ENCODE measurements at places on chromosomes 1 and 21.
A peak's percentile ranks its signal among the peaks of the same experiment; 100 is the strongest.

- no peak for DNase-seq
Observed at GRCh38 chr1:40954626-40955025, 24.9 kb upstream of the CTPS1 start.

- no peak for DNase-seq
Observed at GRCh38 chr1:208219659-208220282, 24.4 kb downstream of the PLXNA2 start.

GRCh38 chr21:44454747-44455523, at the start of gene LRRC3:
TSS of gene LRRC3 (plus strand) at chr21:44455510. CDS start at chr21:44456645, 1,135 bp downstream.
- peak; percentile 83 for DNase-seq

DNA sequence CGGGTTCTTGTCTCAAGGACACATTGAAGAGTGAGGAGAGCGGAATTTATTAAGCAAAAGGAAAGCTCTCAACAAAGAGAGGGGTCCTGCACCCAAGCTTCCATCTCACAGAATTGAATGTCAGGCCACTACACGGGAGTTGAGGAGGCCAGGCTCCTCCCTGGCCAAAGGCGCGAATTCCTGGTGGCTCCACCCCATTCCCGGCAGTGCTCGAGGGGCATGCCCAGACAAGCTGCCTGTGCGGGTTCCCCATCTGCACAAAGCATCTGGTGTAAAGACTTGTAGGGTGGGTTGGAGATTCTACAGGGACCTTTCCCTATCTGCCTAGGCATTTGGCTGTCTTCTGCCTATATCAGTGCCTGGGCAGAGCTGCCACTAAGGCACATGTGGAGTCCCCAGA, 648.5 kb upstream of the PKN2 start:
- DNase-seq: no peak

DNA sequence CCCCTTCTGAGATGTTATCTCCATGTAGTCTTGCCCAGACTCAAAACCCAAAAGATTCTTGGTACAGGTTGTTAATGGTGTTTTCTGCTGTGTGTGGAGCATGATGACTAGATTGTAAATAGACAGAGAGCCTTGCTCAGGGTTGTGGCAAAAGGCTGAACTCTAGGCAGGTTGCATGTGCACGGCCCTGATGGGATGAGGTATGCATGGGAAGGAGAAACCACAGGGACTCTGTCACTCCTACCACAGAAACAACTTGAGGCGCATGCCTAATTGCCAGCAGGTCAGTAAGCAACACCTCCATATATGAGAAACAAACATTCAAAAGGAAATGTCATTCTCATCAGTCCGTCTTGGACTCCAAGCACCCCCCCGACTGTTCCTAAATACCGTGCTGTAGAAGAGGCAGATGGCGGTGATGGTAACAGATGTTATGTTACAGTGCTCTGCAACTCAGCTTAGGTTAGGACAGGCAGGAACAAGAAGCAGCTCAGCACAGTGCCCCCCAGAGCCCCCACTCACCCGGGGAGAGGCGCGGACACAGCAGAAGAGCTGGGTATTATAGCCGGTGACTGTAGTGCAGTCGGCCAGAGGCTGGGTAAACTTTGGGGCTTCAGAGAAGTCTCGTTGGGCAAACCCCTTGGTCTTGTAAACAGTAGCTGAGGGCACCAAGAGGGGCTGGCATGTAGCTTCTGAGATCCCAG, 10.9 kb downstream of the MYBPHL start:
- DNase-seq: no peak

DNA sequence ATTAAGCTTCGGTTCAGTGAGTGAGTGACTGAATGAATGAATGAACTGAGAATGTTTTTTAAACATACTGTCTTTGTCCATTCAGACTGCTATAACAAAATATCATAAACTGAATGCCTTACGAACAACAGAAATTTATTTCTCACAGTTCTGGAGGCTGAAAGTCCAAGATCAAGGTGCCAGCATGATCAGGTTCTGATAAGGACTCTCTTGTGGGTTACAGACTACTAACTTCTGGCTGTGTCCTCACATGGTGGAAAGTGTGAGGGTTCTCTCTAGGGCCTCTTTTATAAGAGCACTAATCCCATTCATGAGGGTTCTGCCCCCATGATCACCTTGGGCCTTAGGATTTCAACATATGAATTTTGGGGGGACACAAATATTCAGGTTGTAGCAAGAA, 7.1 kb upstream of the DUSP10 start:
- no peak for DNase-seq

- no peak for DNase-seq
Observed at GRCh38 chr1:236176337-236177336, 34.3 kb downstream of the GPR137B start.

DNA sequence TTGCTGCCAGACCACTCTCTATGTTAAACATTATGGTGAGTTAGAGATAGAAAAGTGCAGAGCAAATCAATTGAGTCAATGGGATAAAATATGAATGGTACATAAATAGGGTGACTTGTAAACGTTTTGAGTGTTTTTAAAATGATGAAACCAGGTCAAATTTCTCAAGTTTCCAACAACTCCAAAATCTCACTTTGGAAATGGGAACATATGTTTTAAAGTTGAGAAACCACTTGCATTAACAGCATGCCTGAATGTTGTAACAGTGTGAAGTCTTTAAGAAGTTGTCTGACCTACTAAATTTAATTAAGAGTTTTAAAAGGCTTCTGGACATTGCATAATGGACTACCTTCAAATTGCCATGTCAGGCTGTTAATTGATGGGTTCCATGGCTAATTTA, 33.6 kb upstream of the RAVER2 start:
- no peak for DNase-seq

DNA sequence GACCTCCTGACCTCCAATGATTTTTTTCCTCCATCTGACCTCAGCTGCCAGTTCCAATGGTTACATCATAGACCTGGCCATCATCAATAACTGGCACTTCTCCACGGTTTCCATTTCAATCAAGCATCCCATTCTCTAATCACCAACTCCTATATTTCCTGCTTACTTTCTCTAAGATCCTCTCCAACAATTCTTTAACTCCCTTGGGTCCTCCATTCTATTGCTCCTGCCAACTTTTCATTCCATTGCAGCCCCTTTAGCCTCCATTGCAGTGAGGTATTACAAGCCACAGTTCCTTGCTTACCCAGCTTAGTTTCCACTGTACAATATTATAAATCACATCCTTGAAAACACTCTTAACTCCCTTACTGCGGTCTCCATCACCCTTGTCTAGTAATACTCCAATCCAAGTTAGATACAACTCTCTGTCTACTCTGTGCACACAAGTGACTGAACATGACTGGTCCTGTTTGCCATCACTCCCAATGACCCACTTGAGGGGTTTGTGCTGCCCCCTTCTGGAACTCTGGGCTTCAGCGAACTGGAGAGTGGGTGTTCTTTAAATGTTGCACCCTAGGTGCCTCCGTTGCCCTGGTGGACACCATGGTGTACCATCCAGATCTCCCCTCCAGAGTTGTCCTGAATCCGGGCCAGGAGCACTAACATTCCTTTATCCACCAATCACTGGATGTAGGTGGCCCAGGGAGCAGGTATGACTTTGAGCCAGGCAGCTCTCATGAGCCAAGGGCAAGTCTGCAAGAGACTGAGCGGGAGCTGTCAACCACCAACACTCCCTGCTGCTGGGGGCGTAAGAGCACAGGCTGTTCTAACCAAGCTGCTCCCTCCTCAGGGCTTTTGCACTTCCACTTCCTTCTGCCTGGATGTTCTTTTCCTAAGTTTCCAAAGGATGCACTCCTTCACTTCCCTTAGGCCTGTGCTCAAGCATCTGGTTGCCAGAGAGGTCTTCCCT, 3.7 kb upstream of the FNDC7 start:
- no peak for DNase-seq

- no peak for DNase-seq
Observed at GRCh38 chr1:89203166-89203565, 4.4 kb upstream of the GBP4 start.

GRCh38 chr1:59526240-59526639, 229.3 kb downstream of the FGGY start:
- DNase-seq: no peak

- peak; percentile 70 for DNase-seq
Observed at GRCh38 chr1:211830328-211831142, at the start of gene LPGAT1. TSS of gene LPGAT1 (minus strand) at chr1:211830763. CDS start at chr1:211829296, 1,467 bp downstream.

- DNase-seq: no peak
Observed at GRCh38 chr1:160795951-160796383, at the start of gene LY9. TSS of gene LY9 (plus strand) at chr1:160796174. CDS start at chr1:160796188, 14 bp downstream.

DNA sequence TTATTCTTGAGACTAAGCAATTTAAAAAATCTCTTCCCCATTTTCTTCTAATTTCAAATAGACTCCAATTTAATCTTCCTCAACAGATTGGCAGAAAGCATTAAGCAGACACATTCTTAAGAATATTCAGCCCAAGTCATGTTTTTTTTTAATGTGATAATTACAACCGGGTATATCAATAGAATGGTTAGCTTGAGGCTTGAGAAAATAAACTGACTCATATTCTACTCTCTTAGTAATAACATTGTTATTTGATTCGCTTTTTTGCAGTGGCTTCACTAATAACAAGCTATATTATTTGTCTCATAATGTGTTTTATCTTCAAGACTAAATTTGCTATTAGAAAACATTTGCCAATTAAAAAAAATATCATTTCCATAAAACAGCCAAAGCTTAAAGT, 488.6 kb upstream of the RGS18 start:
- no peak for DNase-seq

GRCh38 chr1:110003747-110004428, 19.3 kb downstream of the AHCYL1 start:
- DNase-seq: no peak

- DNase-seq: no peak
Observed at GRCh38 chr21:37098751-37099150, 25.7 kb downstream of the TTC3 start.

DNA sequence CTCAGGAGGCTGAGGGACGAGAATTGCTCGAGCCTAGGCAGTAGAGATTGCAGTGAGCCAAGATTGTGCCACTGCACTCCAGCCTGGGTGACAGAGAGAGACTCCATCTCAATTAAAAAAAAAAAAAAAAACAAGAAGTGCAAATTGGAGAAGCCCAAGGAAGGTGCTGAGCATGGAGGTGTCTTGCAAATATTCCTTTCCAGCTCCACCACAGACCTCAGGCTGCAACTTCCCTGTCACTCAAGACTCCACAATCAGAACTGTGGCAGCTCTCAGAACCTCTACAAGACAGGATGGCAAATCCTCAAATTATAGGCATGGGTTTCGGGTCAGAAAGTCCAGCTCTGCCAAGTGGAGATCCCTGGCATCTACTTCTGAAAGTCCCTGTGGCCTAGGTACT, 104.4 kb upstream of the TIAM1 start:
- no peak for DNase-seq

GRCh38 chr21:7952648-7953047, 2568.7 kb upstream of the TPTE start:
- DNase-seq: no peak

DNA sequence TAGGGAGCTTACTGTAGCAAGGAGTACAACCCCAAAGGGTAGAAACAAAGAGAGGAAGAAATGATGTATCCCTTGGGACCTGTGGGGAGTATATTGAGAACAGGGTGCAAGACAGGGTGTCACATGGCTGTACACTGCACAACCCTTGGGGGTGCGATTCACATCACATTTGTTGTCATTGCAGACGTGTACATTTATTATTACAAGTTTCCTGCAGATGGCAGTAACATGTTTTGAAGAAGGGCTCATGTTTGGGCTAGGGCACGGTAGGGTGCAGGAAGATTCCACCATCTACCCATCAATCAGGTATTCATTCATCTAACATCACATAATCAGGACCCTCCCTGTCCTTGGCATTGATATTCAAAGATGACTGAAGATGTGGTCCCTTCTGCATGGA, 62.5 kb downstream of the NDUFS5 start:
- no peak for DNase-seq

DNA sequence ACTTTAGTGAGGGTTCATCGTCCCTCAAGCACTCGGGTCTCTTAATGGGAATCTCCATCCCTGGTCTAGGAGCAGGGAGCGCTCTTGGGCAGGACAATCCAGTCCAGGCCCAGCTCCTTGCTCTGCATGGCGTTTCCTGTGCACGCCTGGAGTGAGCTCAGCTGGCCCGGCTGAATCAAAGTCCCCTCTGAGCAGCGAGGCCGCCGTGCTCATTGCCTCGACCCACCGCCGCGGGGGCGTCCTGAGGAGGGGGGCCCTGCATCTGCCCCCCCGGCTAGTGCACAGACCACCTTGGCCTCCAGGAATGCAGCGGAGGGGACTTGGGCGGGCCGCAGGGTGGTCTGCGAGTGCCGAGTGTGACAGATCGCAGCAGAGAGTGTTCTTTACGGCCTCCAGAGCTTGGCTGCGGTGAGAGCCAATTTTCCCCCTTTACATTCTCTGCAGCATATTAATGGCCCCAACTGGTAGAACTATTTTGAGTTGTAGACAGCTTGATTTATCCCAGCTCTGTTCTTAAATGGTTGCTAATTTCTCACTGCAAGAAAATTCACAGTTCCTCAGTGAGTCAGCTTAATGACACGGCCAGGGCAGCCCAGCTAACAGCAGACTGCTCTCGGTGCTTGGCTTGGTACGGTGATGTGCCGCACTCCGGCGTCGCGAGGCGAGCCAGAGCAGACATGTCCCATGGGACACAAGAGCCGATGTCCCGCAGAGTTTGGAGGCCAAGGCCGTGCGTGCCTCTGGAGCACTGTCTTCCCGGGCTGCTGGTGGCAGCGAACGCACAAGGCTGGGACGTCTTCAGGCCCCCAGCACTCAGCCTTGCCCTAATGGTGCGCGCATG, 39.8 kb downstream of the SNAP47 start:
- DNase-seq: no peak

DNA sequence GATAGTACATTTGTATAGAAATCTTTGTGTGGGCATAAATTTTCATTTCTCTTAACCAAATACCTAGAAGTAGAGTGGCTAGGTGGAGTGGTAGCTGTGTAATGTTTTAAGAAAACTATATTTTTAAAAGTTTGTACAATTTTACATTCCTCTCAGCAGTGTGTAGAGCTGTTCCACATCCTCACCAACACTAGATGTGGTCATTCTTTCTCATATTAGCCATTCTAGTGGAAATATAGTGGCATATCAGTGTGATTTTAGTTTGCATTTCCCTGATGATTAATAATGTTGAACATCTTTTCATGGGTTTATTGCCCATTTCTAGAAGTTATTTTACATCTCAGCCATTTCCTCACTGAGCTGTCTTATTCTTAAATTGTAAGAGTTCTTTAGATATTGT, 65.5 kb downstream of the ITSN1 start:
- no peak for DNase-seq

DNA sequence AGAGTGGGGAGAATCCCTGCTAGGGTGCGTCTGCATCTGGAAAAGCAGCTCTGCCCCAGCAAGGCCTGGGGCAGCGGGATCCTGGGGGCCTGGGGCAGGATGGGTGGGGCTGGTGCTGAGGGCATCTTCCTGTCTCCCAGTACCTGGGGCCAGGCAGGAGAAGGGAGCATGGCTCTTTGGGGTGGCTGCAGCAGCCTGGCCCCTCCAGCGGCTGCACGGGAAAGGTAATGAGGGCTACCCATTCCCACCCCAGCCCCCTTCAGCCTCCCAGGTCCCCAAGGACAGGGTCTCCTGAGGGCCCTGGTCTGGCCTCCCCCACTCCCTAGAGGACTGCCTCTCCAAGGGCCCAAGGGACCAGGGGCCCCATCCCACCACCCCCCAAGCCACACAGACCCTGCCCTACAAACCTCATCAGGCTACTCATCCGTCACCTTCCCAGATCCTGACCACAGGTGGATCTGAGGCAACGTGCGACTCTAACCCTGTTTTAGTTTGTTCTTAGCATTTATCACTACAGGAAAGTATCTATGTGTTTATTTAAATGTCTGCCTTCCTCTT, 910 bp upstream of the ANKRD65 start:
- DNase-seq: no peak

- no peak for DNase-seq
Observed at GRCh38 chr1:24275104-24275410, 44.1 kb upstream of the GRHL3 start.

- peak; percentile 5 for DNase-seq
Observed at GRCh38 chr1:179082999-179083335, 1.1 kb downstream of the TOR3A start.

- peak; percentile 42 for DNase-seq
Observed at GRCh38 chr1:216045400-216045799, 377.8 kb downstream of the USH2A start.

Measured in SW480 (cell line).